ENCODE measurements at places on chromosomes 3 and 15.

GRCh38 chr3:21954709-21955108, 203.7 kb upstream of the ZNF385D start:
- no peak for DNase-seq

GRCh38 chr15:88391700-88392099, 75.5 kb downstream of the MRPL46 start:
- no peak for DNase-seq

GRCh38 chr3:60948488-60948887, 302.8 kb downstream of the FHIT start:
- DNase-seq = no peak

DNA sequence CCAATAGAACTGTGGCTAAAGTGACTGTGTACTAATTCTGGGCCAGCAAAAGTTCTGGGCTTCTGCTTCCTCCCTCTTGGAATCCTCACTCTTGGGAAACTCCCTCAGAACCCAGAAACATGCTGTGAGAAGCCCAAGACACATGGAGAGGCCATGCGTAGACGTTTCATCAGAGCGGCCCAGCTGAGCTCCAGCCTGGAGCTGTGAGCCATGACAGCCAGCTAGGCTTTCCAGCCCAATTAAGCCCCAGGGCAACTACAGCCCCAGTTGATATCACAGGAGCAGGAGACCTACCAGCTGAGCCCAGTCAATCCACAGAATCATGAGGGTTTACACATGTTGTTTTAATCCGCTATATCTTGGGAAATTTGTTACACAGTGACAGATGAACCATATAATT, 43.6 kb upstream of the CNOT10 start:
- no peak for DNase-seq

- no peak for DNase-seq
Measured at GRCh38 chr15:100834731-100835130, 44.9 kb upstream of the ALDH1A3 start.

DNA sequence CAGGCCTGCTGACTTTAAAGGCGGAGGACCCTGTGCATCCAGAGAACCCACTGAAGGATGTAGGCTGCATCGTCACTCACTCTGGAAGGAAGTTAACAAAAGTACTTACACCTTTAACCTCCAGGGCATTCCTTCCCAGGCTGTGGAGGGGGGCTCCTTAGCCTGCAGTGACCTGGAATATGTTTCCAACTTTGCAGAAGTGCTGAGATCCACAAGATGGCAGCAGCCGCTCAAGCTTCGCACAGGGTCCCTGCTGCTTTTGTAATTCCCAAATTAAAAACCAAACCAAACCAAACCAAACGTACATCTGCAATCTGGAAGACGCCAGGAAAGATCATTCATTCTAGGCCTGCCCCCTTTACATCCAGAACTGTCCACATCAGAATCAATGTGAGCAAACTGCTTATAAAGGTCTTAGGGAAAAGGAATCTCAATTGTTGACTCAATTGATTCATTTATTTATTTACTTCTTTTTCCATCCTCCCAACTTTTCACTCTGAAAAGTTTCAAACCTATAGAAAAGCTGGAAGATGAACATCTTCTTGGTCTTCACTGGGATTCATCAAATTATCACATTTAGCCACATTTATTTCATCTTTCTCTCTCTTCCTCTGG, 70.5 kb upstream of the KLHL25 start:
- no peak for DNase-seq

- no peak for DNase-seq
Measured at GRCh38 chr3:172145031-172145686, 105.8 kb downstream of the FNDC3B start.

DNA sequence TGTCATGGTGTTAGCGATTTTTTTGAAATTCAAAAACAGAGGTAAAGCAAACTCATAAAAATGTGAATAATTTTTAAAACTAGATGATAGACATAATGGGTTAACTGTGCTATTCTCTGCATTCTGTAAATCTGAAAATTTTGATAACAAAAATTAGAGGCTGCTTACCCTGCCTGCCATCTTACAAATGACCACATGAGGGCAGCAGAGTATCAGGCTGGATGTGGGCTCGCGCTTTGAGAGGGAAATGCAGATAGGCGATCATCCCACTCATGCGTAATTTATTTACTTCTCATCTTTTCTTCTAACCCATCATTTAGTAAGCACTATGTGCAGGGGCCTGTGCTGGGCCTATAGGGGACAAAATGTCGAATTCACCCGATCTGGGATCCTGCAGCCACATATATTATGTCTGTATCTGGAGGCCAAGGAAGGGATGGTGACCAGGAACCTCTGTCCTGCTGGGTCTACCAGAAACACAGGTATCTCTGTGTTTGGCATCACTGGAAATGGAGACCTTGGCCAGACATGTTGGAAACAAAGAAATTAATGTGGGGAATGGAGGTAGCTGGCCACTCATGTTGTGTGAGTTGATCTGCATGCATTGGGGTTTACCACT, 7.8 kb upstream of the RAD18 start:
- no peak for DNase-seq

DNA sequence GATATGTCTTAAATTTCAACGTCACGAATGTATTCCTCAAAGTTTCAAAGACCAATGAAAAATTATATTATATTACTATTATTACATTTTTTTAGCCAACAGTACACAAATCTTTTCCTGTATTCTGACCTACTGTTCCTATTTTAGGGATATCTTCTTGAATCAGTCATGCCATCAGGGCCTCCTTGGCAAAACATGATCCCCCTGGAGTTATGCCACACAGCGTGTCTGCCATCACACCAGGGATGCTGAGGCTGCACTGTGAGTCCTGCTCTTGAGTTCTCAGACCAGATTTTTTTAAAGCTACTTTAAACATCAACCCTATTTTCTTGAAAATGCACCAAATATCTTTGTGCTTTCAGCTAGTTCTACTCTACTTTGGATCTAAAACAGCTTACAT, 425.9 kb upstream of the ZNF385D start:
- no peak for DNase-seq

DNA sequence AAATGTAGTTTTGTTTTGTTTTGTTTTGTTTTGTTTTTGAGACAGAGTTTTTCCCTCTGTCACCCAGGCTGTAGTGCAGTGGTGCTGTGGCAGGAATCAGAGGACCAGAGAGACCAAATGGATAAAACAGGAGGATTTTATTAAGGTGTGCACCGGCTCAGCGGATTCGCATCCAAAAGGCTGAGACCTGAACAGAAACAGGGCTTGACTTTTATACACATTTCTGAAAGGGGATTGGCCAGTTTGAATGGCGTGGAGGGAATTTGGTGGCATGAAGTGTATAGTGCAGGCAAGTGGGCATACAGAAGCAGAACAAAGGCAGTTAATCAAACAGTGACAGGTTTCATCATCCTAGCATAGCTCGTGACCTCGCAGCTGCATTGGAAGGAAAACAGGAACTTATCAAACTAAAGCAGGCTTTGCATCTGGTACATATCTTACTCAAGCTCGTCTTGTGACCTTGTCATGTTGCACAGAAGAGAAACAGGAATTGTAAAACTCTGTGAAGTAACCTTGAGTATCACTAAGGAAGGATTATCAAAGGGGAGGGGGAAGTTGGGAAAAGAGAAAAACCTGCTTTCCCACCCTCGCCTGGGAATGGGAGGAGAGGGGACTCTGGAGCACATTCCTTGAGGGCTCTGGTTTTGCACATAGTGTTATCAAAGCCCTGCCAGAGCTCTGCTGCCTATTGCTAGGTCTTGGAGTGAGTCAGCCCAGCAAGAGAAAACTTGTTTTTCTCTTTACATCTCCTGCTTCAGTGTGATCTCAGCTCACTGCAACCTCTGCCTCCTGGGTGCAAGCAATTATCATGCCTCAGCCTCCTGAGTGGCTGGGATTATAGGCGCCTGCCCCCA, 38.5 kb downstream of the C3orf62 start:
- no peak for DNase-seq

DNA sequence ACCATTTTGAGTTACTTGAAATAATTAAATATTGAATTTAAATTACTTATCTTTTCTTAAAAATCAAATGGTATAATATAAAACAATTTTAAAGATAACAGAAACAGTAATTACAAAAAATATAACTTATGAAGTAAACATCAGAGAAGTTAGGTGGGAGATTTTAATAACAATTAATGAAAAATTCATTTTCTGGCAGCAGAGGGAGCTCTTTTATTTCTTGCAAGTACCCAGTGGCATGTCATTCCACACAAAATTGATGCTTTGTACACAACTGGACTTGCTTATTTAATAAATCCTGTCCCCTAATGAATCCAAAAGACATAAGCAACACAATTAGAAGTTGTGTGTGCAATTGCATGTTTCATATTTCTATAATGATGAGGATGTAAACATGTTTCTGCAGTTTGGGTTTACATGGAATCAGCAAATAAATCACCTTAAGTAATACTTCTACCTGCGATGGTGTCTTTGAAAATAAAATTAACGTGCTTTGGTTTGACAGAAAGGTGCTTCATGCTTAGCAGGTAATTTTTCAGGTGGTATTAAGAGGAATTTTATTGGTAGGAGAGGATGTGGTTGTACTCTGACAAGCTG, 861.3 kb downstream of the ZPLD1 start:
- no peak for DNase-seq

GRCh38 chr15:37524601-37525000, 409.8 kb upstream of the TMCO5A start:
- DNase-seq = no peak

GRCh38 chr3:146159616-146160320, 1.2 kb downstream of the PLOD2 start:
- no peak for DNase-seq

- no peak for DNase-seq
Measured at GRCh38 chr3:86954226-86954625, 36.7 kb downstream of the VGLL3 start.
